Activated CD8-positive, alpha-beta memory T cell treated with anti-CD3 and anti-CD28 coated beads for 4 hours (primary cell): ENCODE measurements at places on chromosomes 5 and 9.

GRCh38 chr9:87249029-87249428, 248.6 kb upstream of the DAPK1 start:
- DNase-seq: no peak

GRCh38 chr9:123373946-123374345, 17.9 kb downstream of the CRB2 start:
- DNase-seq: no peak

DNA sequence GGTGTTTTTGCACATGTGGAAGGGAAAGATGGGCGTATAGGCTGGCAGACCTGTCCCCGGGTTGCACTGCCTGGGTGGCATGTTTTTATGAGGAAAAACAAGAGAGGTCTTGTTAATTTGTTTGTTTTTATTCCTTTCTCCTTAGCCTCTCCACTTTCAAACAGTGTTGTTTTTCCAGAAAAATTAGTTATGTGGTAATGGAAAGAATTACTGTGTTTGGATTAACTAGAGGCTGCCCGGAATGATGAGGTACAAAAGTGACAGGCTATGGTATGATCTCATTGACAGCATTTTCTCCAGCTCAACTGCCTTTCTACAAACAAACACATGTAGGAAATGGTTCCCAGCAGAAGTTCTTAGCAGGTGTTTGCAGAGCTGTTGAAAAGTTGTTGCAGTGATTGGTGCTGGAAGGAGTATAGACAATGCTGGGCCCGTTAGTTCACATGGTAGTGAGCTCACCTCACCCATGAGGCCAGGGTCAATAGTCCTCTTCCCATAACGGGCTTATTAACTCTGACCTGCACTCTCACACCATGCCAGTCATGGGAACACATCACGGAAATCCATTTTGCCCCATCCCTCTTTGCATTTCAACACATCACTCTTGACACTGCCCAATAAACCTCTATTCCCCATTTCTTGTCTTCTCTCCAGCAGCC, 111.3 kb upstream of the SAP30L start:
- no peak for DNase-seq

GRCh38 chr9:81581986-81582385, 107.4 kb downstream of the TLE1 start:
- no peak for DNase-seq

- DNase-seq: no peak
Observed at GRCh38 chr9:106752581-106752980, 110.4 kb upstream of the ZNF462 start.

GRCh38 chr5:136103118-136103517, 29.5 kb upstream of the SMAD5 start:
- DNase-seq: no peak

- no peak for DNase-seq
Observed at GRCh38 chr5:177548495-177548894, 5.9 kb downstream of the FAM193B start.

- no peak for DNase-seq
Observed at GRCh38 chr9:12681620-12682019, 11.6 kb upstream of the TYRP1 start.

DNA sequence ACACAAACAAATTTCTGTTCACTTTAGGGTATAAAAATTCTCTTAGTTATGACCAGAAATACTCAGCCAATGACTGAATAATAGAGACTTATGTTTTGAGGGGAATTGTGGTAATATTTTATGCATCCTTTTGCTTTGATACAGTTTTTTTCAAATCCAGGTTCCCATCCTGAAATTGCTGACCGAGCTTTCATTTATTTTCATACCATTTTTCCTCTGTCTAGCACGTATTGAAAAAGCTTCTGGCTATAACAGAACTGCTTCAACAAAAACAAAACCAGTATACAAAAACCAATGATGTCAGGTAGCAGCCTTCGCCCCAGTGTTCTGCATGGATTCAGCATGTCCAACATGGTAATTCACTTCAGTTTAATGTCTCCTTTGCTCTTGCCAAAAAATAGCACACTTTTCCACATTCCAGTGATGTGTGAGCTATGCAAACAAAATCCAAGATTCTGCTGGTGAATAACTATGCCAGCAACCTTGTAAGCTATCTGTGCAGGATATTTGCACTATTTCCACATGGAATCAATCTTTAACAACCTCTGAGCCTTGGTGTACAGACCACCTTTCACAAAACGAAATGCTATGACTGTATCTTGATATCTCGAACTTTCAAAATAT, 22.0 kb downstream of the CCNH start:
- DNase-seq: no peak

DNA sequence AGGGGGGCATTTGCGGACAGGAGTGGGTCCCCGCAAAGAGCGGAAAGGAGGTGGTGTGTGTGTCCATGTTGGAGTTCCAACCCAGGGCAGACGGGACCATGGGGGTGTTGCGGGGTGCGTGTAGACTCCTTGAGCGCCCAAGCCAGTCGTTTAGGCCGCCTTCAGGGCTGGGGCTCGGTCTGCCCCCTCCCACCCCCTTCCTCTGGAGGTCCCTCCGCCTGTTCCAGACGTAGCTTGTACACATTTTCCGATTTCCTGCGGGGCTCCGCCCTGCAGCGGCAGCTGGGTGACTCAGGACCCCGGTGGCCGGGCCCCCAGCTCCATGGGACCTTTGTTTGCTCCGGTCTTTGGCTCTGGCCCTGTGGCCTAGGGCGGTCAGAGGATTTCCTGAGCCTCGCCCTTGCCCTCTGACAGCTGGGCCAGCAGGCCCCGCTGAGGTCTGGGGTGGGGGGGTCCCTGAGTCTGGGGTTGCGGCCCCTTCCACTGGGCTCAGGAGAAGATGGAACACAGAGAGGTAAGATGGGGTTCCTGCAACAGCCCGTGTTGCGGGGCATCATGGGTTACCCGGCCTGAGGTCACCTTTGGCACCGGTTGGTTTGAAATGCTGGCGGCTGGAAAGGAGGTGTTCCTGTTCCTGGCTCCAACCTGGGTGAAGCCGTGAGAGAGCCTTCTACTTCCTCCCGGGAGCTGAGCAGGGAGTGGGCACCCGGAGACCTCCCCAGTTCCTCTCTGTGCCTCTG, 1.5 kb downstream of the PKN3 start:
- DNase-seq: no peak

DNA sequence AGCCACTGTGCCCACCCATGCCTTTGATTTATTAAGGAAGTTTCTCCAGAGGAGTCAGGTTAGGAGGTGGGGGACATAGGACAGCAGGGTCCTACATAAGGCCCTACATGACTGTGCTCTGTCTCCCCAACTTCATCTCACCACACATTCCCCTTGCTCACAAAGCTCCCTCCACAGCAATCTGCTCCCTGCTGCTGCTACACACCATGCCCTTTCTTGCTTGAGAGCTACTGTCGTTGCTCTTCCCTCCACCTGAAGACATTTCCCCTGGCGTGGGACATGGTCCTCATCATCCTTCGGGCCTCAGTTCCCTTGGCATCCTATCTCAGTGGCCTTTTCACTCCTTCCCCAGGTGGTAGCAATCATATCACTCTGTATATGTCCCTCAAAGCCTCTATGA, 75.9 kb upstream of the DAPK1 start:
- no peak for DNase-seq

DNA sequence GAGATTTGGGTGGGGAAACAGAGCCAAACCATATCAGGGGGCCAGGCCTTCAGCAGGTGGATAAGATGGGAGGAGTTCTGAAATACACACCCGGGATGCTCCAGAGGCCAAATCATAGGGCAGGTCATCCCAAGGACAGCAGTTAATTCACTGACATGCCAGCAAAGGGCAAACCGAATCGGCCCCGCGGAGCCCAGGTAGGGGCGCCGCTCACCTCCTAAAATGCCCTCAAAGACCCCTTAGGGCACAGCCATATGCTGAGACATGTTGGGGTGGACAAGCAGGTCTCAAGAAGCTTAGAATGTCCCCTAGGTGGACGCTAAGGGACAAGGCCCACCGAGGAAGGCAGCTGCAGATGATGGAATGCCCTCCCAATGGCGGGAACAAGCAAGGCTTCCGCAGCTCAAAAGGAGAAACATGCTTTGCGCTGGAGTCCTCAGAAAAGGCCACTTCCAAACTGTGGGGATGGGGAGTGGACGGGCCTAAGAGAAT, 144.9 kb downstream of the ERCC6L2 start:
- DNase-seq: no peak

DNA sequence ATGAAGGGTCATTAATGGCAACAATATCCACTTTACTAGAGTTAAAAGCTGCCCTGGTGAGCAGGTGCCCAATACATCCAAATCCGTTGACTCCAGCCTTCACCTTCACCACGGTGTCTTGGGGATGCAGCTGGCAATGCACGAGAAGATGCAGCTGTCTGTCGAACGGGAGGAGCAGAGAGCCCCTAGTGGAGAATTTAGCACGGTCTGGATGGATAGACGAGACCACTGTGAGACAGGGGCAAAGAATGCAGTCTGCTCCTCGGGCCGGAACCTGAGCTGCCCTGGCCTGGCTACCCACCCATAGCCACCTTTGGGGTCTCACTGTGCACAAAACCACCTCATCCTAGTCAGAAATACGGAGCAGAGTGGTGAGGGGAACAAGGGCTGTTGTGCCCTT, 35.1 kb downstream of the ADRA1B start:
- DNase-seq: no peak

- no peak for DNase-seq
Observed at GRCh38 chr9:113993838-113994540, 84.1 kb downstream of the AMBP start.

- no peak for DNase-seq
Observed at GRCh38 chr9:35681341-35682002, 7.7 kb downstream of the CA9 start.

DNA sequence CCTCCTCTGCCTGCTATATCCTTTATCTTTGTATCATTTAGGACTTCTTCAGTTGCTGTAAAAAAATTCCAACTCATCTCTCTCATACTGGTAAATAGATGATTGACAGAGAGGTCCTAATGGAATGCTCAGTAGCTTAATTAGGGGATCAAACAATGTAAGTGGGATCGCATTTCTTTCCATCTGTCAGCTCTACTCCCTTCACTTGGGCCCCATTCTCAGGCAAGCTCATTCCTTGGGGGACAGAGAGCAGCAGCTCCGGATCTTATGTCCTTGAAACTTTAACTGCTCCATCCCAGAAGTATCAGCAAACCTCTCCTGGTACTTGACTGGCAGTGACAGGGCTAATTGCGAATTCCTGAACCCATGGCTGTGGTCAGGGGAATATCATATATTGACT, 146.7 kb downstream of the YTHDC2 start:
- DNase-seq: no peak

DNA sequence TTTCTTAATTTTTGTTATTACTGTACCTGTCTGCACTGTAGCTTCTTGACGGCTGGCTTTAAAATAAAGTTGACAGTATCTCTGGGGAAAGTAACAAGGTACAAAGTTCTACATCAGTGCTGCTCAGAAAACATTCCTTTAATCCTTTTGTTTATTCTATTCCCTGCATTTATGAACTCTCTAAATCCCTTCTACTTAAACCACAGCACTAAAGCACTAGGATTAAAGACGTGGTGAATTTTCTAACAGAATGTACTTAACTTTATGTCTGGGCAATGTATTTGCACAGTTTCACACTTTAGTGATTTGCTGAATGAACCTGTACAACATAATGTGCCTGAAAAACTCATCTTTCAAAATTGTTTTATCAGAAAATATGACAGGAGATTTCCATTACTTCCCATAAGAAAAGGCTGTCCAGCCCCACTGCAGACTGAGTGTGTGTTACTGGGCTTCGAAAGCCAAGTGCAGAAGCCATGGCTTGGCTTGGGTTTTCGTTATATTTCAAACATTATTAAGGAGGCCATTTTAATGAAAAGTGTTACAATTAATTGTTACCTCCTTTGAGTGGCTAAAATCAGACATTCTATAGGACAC, 43.8 kb downstream of the LHFPL2 start:
- DNase-seq: no peak

GRCh38 chr5:90940227-90940995, 381.8 kb downstream of the ADGRV1 start:
- DNase-seq: no peak

- no peak for DNase-seq
Observed at GRCh38 chr9:135978642-135979546, 17.7 kb upstream of the UBAC1 start.

GRCh38 chr5:41835645-41836044, 34.6 kb downstream of the OXCT1 start:
- no peak for DNase-seq

DNA sequence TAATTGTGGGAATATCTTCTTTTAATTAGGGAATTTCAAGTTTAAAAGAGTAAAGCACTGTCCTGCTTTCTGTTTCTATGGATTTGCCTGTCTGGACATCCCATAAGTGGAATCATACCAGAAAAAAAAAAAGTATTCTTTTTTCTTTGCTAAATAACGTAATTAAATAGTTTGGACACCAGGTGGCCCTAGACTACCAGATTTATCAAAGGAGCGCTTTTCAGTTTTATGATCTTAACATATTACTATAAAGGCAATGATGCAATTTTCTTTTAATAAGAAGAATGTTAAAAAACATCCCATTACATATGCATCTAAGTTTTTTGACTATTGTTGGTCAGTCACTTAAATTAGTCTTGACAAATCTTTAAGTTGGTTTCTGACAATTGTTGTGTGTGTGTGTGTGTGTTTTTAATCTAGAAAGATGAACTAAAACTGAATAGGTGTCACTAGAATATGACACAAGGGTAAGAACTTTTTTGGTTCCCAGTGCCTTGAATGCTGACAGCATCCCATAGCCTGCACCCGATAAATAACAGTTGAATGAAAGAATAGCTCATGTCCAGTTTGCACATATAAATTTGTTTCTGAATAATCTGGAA, 49.5 kb downstream of the C5orf22 start:
- no peak for DNase-seq

DNA sequence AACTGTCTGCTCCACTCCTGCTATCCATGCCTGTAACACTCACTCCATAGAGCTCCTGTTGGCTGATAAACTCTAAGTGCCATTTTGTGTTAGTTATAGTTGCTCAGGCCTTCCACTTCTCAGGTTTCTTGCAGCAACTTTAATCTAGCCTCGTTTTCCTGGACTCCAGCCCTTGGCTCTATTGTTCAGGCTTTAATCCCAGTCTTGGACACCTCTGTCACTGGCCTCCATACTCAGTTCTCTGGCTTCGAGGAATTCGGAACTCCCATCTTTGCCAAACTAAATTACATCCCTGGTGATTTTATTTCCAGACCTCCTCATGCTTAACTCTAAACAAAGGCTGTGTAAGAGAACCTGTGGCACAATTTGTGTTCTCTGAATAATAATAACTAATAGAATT, 39.8 kb downstream of the EMB start:
- DNase-seq: no peak

GRCh38 chr5:29568028-29568427, 1625.5 kb upstream of the CDH6 start:
- DNase-seq: no peak

DNA sequence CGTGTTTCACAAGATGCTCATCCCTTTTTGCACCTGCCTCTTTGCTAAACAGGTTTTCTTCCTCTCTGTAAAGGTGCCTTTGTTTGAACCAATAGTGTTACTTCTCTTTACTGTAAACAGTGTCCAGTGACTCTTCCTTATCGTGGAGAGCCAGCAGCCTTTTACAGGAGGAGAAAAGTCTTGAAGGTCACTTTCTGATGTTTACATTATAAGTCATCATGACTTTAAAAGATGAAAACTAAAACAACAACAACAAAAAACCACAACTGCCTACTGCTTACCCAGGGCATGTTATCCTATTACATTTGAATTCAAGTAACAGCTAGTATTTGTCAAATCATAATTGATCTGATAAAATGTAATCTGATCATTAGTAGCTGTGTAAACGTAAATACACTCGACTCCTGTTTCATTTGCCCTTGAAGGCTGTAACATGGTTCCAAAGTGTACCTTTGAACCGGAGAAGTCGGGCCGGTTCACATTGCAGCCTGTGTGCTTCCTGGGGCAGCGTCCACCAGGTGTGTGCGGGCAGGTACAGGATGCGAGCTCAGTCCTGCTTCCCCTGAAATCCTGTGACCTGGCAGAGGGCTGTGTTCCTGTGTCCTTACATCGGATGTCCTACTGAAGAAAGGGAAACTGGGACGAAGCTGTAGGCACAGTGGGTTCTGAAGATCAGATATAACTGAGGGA, 118.1 kb downstream of the C9orf152 start:
- no peak for DNase-seq
